Left renal pelvis (tissue), 4 donors: ENCODE measurements at places on chromosomes 1 and 21. TPM values are rescaled to one million over a fixed set of nuclear protein-coding genes. Genes with fewer than 3 reads are reported as not detected.

DNA sequence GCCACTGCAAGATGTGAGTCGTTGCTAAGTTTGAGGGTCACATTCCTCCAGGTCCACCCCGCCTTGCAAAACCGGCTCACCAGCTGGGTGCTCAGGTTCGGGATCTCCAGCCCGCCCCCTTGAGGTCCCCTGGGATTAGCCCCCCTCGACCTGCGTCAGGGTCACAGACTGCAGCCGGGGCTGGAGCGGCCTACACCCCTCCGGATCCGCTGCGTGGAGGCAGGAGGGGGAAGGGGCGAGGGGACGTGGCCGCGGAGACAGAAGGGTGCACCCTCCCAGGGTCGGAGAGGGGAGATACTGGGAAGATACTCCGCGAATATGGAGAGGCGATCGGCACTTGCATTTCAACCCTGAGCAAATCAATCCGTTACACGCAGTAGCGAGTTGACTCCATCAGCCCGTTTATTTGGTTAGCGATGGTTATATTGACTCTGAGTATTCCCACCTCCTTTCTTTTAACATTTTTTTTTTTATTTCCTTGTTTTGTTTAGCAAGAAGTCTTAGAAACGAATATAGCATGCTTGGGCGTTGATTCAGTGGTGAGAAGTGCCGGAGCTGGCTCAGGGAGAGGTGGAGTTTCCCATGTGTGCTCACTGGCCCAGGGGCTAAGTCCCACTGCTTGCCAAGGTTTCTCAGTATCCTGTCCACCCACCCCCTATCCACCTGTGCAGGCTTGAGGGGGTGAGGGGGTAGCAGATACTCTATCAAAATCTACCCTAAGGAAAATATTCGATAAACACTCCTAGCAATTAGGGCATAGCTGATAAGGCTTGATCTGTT is 997 bp downstream of the IFNAR2 start:
- no peak for DNase-seq

GRCh38 chr1:187283984-187284383 is 455.2 kb downstream of the PLA2G4A start:
- DNase-seq: no peak

- no peak for DNase-seq
Observed at GRCh38 chr1:22808186-22808675, 97.6 kb downstream of the EPHB2 start.

DNA sequence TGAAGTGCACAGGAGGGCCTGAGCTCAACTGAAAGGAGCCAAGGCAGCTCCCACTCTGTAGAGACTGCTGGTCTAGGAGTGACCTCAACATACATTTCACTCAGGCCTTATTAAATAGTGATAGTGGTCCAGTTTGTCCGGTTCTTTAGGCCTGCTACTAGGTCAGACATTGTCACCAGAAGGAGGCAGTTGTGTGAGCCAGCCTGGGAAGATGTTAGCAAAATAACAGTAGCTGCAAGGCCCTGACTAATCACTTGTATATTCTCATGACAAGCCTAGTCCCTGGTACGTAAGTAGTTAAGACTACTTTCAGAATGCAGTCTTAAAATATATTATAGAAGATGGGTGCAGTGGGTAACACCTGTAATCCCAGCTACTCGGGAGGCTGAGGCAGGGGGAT is 264.0 kb upstream of the CAMK1G start:
- DNase-seq: no peak

GRCh38 chr21:28773036-28773435 is 219.6 kb downstream of the LTN1 start:
- DNase-seq: no peak

- DNase-seq: no peak
Observed at GRCh38 chr21:41031701-41032220, 136.2 kb upstream of the BACE2 start.

Gene RIPPLY3
- 2.8 TPM for polyA plus RNA-seq

Gene KRTAP10-9
- not detected for polyA plus RNA-seq

- no peak for DNase-seq
Observed at GRCh38 chr1:225468270-225469020, 40.6 kb upstream of the LBR start.

GRCh38 chr1:36562181-36562685 is 79.5 kb upstream of the CSF3R start:
- DNase-seq: no peak

- DNase-seq: no peak
Observed at GRCh38 chr1:49971088-49971487, 52.7 kb downstream of the AGBL4 start.

GRCh38 chr1:171191992-171192391 is 6.9 kb downstream of the FMO2 start:
- no peak for DNase-seq

Gene FCER1G
- polyA plus RNA-seq: 14.3 TPM

GRCh38 chr1:211378844-211379243 is 52.2 kb downstream of the TRAF5 start:
- DNase-seq: no peak

Gene TAF1A
- 16.0 TPM for polyA plus RNA-seq

Gene PRAMEF2
- polyA plus RNA-seq: not detected

Gene SLAMF8
- 0.70 TPM for polyA plus RNA-seq

GRCh38 chr1:197480446-197480845 is 212.4 kb downstream of the CRB1 start:
- DNase-seq: no peak

Gene SH2D2A
- polyA plus RNA-seq: 0.87 TPM
